NCI-H526 (cell line): ENCODE measurements at places on chromosomes 6 and 20.

DNA sequence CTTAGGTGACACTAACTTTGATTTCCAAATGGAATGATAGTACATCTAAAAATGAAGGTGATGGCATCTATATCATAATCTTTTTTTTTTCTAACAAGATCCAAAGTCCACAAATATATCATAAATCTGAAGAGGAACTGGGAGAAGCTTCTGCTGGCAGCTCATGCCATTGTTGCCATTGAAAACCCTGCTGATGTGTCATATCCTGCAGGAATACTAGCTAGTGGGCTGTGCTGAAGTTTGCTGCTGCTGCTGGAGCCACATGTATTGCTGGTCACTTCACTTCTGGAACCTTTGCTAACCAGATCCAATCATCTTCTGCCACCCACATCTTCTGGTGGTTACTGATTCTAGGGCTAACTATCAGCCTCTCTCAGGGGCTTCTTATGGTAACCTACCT, 27.4 kb upstream of the KHDC1 start:
- DNase-seq = no peak

DNA sequence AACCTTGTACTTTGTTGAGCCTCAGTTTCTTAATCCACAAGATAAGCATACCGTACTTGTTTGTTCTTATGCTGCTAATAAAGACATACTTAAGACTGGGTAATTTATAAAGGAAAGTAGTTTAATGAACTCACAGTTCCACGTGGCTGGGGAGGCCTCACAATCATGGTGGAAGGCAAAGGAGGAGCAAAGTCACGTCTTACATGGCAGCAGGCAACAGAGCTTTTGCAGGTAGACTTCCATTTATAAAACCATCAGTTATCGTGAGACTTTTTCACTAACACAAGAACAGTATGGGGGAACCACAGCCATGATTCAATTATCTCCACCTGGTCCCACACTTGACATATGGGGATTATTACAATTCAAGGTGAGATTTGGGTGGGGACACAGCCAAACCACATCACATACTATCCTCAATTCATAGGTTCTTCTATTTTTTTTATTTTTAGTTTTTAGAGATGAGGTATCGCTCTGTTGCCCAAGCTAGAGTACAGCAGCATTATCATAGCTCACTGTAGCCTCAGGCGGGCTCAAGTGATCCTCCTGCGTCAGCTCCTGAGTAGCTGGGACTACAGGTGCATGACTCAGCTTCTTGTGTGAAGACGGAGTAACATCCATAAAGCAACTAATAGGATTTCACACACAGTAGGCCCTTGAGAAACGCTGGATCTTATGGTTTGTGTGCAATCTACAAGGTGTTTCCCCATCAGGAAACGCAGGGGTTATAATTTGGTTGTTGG, 76.7 kb upstream of the IYD start:
- no peak for DNase-seq

DNA sequence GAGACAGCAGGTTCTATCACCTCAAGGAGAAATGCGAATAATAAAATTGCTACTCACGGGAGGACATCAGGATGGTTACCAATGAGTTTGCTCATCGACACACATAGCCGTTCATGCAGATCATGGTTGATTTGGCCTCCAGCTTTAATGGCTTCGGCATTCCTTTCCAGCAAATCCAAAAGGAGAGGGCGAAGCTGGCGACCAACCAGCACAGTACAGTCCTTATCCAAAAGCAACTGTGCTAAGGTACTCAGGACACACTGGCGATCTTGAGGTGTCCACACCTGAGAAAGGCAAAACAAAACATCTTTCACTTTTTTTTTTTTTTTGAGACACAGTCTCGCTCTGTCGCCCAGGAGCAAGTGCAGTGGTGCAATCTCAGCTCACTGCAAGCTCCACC, 16.3 kb downstream of the MDN1 start:
- DNase-seq = no peak

GRCh38 chr20:41175201-41175651, 37.9 kb downstream of the PLCG1 start:
- DNase-seq = no peak

GRCh38 chr6:13469693-13470092, 17.7 kb downstream of the GFOD1 start:
- no peak for DNase-seq

- no peak for DNase-seq
Measured at GRCh38 chr6:16135066-16135465, 6.2 kb downstream of the MYLIP start.

DNA sequence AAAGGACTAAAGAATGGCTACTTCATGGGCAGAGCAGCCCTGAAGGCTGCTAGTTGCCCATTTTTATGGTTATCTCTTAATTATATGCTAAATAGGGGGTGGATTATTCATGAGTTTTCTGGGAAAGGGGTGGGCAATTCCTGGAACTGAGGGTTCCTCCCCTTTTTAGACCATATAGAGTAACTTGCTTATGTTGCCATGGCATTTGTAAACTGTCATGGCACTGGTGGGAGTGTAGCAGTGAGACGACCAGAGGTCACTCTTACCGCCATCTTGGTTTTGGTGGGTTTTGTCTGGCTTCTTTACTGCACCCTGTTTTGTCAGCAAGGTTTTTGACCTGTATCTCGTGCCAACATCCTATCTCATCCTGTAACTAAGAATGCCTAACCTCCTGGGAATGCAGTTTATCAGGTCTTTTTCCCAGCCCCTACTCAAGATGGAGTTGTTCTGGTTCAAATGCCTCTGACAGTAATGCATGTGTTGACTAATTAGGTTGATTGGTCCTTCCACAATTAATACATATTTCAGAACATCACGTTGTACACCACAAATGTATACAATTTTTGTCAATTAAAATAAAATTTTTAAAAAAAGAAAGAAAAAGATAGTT, 139.5 kb downstream of the PDE7B start:
- no peak for DNase-seq

DNA sequence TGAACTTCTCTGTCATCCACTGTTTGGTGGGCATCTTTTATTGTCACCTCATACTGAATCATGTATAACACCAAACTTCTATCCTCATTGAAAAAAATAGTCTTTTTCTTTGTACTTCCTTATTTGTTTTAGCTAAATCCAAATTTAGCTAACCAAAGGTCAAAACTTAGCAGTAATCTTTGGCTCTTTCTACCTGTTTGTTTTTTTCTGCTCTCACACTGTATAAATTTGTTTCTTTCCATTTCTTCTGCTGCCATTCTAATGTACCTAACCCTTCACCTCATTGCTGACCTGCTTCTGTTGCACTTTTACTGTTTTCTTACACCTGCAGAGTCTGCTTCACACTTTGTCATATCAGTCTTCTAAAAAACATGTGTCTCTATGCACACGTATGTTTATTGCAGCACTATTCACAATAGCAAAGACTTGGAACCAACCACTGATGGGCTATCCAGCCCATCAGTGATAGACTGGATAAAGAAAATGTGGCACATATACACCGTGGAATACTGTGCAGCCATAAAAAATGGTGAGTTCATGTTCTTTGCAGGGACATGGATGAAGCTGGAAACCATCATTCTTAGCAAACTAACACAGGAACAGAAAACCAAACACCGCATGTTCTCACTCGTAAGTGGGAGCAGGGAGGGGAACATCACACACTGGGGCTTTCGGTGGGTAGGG, 7.2 kb downstream of the ATRN start:
- DNase-seq = no peak
